ENCODE measurements at places on chromosomes 3 and 15. TPM values are rescaled to one million over a fixed set of nuclear protein-coding genes. Genes with fewer than 3 reads are reported as not detected.

CDC25A gene
- 5.6 TPM for polyA plus RNA-seq

DPPA4 gene
- 3.4 TPM for polyA plus RNA-seq

SMCO1 gene
- 2.2 TPM for polyA plus RNA-seq

DNA sequence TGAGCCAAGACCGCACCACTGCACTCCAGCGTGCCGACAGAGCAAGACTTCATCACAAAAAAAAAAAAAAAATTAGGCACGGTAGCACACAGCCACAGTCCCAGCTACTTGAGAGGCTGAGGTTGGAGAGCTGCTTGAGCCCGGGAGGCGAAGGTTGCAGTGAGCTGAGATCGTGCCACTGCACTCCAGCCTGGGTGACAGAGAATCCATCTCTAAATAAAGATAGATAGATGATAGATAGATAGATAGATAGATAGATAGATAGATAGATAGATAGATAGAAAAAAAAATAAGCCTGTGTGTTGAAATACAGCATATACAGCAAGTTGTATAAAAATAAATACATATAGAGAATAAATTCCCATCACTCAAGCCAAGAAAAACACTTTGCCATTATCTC is 37.3 kb downstream of the PTH1R start:
- no peak for DNase-seq

DNA sequence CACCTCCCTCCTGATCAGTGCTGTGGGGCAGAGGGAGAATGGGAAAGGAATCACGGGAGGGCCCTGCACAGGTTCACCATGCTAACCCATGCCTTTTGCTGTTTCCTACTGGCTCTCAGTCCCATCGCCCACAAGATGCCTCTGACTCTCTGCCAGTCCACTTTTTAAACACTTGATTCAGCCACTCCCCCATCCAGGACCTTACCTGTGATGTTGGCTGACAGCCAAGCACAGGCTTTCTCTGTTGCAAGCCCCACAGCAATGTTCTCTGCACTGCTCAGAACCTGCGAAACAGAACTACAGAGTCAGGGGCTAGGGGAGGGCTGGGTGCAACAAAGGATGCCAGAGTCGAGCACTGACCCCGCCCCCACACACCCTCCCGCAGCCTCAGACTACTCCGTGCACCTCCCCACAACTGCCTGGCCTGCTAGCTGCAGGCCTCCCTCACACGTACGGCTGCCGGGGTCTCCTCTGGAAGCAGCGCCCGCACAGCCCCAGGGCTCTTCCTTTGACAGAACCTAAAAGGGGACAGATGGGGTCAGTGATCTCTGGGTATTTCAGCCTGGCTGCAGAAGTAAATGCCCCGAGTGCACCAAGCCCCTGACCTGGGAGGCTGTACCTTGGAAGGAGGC is 9.1 kb downstream of the CDAN1 start:
- DNase-seq = no peak

- DNase-seq = no peak
Observed at GRCh38 chr3:28212681-28213080, 28.7 kb upstream of the CMC1 start.

DNA sequence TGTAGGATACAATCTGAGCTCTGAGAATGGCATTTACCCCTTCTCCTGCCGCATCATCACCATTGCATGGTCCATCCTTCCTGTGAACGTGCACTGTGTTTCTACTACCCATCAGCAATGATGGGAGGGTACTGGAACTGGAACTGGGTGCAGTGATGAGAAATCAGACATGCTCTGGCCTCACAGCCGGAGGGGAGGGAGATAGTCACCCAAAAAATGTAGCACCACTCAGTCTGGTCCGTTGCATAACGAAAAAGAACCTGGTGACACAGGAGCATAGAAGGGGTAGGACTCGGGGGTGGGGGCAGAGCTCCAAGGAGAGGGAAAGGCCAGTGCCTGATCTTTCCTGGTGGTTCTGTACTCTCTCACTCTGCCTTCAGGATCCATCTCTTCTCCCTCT is 205.0 kb downstream of the RPLP1 start:
- no peak for DNase-seq

GRCh38 chr3:72212396-72212795 is 427.4 kb upstream of the PROK2 start:
- DNase-seq = no peak

GRCh38 chr3:178203165-178203564 is 333.1 kb upstream of the KCNMB2 start:
- DNase-seq = no peak

- DNase-seq = no peak
Observed at GRCh38 chr3:189395825-189396224, 224.1 kb downstream of the TPRG1 start.

DNA sequence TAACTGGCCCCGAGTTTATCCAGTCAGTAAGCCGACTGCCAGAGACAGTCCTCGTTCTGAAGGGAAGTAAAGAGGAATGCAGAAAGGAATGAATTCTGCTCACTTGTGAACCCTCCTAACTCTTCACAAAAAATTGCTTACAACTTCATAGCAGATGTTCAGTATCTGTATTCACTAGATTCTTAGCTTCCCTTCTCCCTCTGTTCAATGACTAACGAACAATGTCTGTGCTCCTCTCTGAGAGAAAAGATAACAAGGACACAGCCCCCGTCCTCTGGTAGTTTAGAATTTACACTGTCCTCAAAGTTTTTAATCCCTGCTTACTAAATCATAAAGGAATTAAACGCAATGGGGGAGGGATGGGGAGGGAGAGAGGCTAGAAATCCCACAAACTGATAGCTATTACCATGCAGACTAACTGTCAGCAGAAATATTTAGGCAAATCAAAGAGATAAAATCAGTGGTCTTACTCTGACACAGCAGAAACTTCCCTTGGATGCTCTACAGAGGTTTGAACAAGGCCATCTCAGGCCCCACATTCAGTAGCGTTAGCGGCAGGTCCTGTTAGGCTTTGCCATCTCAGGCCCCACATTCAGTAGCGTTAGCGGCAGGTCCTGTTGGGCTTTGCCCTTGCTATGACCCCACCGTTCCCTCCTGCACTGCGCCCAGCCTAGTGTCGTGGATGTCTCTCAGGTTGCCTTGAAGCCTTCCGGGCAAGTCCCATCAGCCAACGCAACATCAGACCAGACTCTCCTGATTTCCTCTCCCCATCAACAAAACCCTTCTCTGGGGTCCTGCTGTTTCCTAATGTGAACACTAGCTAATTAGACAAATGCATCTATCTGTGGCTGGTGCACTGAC is 23.4 kb downstream of the NRROS start:
- no peak for DNase-seq
